ENCODE measurements at places on chromosomes 2 and 18. TPM values are rescaled to one million over a fixed set of nuclear protein-coding genes. Genes with fewer than 3 reads are reported as not detected.

The MATN3 gene
- total RNA-seq, result 2.2 TPM

The CNGA3 gene
- total RNA-seq, result not detected

The SPAG16 gene
- total RNA-seq, result 63.2 TPM

The C2orf66 gene
- 1.0 TPM for total RNA-seq

The PLCL1 gene
- 2.9 TPM for total RNA-seq

The RAPGEF4 gene
- total RNA-seq, result 18.6 TPM

The C2orf80 gene
- not detected for total RNA-seq

The ABCG8 gene
- not detected for total RNA-seq

The FSIP2 gene
- total RNA-seq, result 5.8 TPM

The SPRED2 gene
- 55.4 TPM for total RNA-seq

The FRZB gene
- total RNA-seq, result 11.8 TPM

The RAB6C gene
- 0.34 TPM for total RNA-seq

The RAB17 gene
- total RNA-seq, result 24.2 TPM

The POMC gene
- total RNA-seq, result 0.68 TPM

The SRD5A2 gene
- total RNA-seq, result 0.65 TPM

The NCKAP5 gene
- total RNA-seq, result 7.3 TPM

The UNC80 gene
- total RNA-seq, result 0.18 TPM

The CHRND gene
- total RNA-seq, result not detected

The WNT10A gene
- total RNA-seq, result 4.0 TPM

The NOSTRIN gene
- 31.4 TPM for total RNA-seq

The STPG4 gene
- total RNA-seq, result not detected

The INHBB gene
- 10.8 TPM for total RNA-seq

The OTOS gene
- not detected for total RNA-seq

The SLC25A12 gene
- total RNA-seq, result 36.7 TPM

The ANKRD62 gene
- total RNA-seq, result not detected

The CRYBA2 gene
- not detected for total RNA-seq

The GAREM1 gene
- 26.8 TPM for total RNA-seq

The VWC2L gene
- total RNA-seq, result not detected

The LYG2 gene
- total RNA-seq, result not detected

The CDKL4 gene
- total RNA-seq, result 0.44 TPM

The CELF4 gene
- not detected for total RNA-seq

The PLEKHA3 gene
- 38.6 TPM for total RNA-seq

The CYP26B1 gene
- 1.1 TPM for total RNA-seq

The FAHD2B gene
- 18.6 TPM for total RNA-seq

The ZNF521 gene
- total RNA-seq, result 11.6 TPM

The PMAIP1 gene
- 4.9 TPM for total RNA-seq

Measured in ureter (tissue), 1 donor.